DMS 273 treated with DMSO at 0.1 percent for 48 hours (cell line): ENCODE measurements at places on chromosomes 16 and 17.

- no peak for DNase-seq
Measured at GRCh38 chr17:81404558-81405165, 9.4 kb downstream of the BAHCC1 start.

DNA sequence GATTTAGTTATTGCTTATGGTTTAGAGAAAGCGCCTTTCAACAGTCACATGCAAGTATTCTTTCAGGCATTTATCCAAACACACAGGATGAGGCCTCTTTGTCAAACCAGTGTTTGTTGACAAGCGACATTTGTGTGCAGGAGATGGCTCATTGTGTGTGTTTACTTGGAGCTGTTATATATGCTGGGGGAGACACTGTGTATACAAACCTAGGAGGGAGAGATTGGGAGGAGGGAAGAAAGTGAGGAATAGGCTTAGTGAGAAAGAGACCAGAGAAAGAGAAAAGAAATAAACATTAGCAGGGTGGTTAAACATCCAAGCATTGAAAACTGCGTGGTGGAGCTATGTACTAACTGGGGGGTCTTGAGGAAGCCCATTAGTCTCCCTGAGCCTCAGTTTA lies 437.6 kb downstream of the MAF start:
- no peak for DNase-seq

- no peak for DNase-seq
Measured at GRCh38 chr17:50023520-50023919, 28.5 kb upstream of the DLX3 start.

DNA sequence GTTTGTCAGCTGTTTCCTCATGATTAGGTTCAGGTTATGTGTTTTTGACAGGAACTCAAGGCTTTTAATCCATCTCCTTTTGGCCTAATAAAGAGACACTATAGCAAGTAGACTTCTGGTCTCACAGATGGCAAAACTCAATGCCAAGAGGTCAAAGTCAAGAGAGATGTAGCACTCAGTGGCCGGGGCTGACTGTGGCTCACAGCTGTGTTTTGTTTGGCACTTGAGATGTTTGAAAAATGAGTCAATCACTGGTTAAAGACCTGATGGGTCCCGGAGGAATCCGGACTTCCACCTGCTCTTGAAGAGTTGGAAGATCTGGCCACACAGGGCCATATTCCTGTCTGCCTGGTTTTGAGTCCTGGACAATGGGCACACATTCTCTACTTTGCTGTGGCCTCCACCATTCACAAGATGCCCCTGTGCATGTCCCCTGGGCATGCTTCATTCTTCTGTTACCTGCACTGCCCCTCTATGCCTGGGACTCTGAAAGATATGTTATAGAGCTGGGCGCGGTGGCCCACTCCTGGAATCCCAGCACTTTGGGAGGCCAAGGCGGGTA lies 210.3 kb downstream of the SNX29 start:
- DNase-seq = no peak

- DNase-seq = no peak
Measured at GRCh38 chr17:3551189-3551588, 6.4 kb downstream of the TRPV3 start.

GRCh38 chr17:82507631-82508175 lies 11.8 kb upstream of the FOXK2 start:
- no peak for DNase-seq

GRCh38 chr17:77636835-77637817 lies 321.4 kb upstream of the TNRC6C start:
- DNase-seq = no peak

- no peak for DNase-seq
Measured at GRCh38 chr16:56353054-56353921, 72.1 kb downstream of the AMFR start.
